ENCODE measurements at places on chromosomes 6 and 20. TPM values are rescaled to one million over a fixed set of nuclear protein-coding genes. Genes with fewer than 3 reads are reported as not detected.

Gene COX4I2
- not detected for total RNA-seq

Gene PHF10
- 17.5 TPM for total RNA-seq

Gene PNPLA1
- not detected for total RNA-seq

Gene GSTA1
- not detected for total RNA-seq

Gene BIRC7
- total RNA-seq, result not detected

Gene DYNLT2
- total RNA-seq, result 1.5 TPM

Gene SYCP2L
- total RNA-seq, result not detected

Gene TMEM30A
- total RNA-seq, result 202 TPM

All from uterine smooth muscle cell (primary cell).